ENCODE measurements at places on chromosomes 7 and 10.

- no peak for DNase-seq
These were observed 56.3 kb downstream of the PDZD8 start for GRCh38 chr10:117318909-117319308.

DNA sequence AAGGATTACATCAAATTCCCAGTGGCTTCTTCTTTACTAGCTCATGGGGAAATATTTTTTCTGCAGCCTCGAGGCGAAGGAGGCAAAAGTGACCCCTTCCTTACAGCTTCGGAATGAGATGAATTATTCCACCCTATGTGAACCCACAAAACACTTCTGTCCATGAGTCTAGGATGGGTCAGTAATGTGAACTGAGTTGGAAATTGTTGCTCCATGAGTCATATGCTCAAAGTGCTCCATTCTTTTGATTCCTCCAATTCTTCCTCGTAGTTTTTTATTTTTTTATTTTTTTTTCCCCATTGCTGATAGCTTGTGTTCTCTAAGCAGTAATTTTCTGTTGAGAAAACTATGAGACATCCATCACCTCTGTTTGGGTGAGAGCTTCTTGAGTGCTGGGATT lies 31.7 kb upstream of the FAM204A start:
- DNase-seq, result no peak

DNA sequence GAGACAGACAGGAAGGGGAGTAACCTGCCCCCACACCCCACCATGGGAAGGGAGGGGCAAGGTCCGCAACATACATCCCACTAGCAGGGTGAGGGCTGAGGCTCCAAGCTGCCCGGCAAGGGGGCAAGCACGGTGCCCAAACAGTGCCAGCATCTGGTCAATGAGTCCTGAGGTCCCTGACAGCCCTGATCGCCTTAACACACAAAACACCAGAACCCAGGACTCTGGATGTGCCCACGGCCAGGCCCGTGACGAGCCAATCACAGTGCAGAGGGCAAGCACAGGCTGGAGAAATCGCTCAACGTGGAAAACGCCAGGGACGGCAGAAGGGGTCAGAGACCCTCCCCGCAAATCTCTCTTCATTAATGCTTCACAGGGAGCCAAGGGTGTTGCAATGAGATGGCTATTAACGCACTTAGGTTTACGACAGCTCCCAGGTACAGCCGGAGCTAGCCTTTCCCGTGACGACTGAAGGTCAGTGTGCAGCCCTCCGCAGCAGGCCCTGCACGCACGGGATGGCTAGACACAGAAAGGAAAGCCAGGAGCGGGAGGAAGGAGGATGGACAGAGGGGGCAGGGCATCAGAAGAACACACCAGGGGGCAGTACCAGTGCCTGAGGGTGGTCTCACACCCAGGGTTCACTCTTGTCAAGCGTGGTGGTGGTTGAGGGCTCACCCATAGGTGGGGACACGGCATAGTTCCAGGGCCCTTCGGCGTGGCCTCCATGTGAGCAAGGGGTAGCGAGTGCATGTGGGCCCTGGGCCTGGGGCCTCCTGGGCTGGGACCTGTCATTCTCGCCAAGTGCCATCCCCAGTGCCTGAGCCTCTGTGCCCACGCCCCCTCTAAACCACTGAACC lies 220.5 kb downstream of the MAD1L1 start:
- no peak for DNase-seq

DNA sequence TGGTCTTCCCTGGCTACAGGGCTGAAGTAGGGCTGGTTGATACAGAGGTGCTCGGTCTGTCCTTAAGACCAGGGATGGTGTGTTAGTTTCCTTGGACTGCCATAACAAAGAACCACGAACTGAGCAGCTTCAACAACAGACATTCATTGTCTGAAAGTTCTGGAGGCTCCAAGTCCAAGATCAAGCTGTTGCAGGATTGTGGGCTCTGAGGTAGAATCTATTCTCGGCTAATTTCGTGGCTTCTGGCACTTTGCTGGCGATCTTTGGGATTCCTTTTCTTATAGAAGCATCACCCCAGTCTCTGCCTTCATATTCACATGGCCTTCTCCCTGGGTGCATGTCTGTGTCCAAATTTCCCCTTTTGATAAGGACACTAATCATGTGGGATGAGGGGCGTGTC lies 112.1 kb upstream of the ITGB1 start:
- no peak for DNase-seq

DNA sequence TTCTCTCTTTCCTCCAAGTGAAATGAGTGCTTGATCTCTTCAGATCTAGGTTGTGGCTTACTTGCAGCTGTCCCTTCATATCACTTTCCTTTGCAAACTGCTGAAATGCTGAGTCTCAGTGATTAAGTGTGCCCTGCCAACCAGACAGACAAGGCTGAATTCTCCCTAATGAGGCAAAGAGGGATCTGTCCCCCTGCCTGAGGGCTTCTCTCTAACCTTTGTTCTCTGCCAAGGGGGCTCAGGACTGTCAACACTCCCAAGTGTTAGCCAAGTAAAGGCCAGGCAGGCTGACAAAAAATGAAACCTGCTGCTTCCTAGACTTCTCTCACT lies at the start of gene MSS51:
Gene MSS51 (minus strand): TSS at position 24 of the 330 bp plus-strand sequence. CDS start 5,277 bp downstream, outside the sequence.
- DNase-seq, result no peak

DNA sequence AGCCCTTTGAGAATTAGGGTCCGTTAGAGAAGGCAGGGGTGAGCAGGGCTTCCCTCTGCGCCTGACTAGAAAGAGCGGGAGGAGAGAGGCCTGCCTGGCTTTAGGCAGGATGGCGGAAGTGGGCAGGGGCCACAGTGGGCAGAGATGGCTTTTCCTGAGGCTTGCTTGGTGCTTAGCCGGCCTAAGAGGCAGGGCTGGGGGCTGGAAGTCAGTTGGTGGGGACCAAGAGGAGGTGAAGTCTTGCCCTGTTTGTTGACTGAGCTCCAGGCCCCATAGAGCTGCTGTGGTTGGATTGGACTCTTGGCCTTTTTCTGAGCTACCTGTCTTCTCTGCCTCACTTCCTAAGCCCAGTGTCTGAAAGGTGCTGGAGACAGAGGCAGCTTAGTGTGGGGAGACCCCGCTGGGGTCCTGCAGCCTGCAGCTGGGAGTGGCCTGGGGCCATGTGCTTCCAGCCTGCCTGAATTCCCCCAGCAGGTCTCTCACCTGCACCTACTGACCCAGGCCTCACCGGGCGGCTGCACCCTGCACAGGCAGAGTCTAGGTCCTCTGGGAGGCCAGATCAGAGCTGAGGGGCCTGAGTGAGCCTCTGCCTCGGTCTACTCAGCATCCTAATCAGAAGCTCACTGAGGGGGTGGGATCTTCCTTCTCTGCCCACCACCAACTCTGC lies 4.8 kb downstream of the FAM241B start:
- no peak for DNase-seq

DNA sequence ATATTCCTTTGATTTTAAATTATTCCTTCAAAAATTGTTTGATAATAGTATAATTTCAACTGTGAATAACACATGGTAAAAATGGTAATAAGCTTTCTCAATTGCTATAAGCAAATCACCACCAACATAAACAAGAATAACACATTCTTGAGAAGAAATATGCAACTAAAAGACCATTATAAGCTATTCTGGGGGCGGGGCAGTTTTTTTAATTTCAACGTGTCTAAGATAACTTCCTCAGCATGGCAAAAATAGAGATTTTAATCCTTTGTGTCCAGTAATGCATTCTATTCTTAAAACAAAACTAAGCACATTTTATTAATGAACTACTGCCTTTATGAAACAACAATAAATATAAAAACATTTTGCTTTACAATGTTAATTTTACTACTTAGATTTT lies 1.5 kb downstream of the DNAJC12 start:
- no peak for DNase-seq

DNA sequence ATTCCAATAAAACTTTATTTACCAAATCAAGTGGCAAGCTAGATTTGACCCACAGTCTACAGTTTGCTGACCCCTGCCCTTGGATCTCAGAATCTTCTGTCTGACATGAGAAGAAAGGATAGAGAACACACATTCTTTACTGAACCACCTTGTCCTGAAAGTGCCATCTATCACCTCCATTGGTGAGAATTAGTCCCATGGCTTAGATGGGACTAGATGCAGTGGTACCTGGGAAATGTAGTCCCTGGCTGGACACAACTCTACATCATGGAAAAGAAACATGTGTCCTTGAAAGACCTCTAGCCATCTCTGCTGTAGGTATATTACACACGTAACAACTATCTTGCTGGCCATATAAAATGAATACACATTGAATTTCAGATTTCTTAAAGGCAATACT lies 336.2 kb downstream of the LHFPL3 start:
- no peak for DNase-seq
